Fibroblast of the aortic adventitia (primary cell): ENCODE measurements at places on chromosomes 4 and X. TPM values are rescaled to one million over a fixed set of nuclear protein-coding genes. Genes with fewer than 3 reads are reported as not detected.

EPHA5 gene
- total RNA-seq: 30.2 and 50.2 TPM in 2 replicates

- peak; percentile 39 for DNase-seq
These were observed 13.3 kb upstream of the AGA start for GRCh38 chr4:177455561-177455970.

DNA sequence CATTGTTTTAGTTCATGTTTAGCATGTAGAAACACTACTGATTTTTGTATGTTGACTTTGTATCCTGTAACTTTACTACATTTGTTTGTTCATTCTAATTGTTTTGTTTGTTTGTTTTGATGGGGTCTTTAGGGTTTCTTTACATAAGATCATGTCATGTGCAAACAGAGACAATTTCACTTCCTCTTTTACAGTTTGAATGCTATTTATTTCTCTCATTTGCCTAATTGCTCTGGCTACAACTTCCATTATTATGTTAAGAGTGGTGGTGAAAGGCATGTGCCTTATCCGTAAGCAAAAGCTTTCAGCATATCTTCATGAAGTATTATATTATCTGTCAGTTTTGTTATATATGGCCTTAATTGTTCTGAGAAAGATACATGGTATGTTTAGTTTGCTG, 571.1 kb downstream of the PCDH7 start:
- DNase-seq: no peak

GRCh38 chr4:142778430-142778829, 67.7 kb downstream of the INPP4B start:
- peak; percentile 47 for DNase-seq

CLCN4 gene
- 6.7 and 15.1 TPM in 2 replicates for total RNA-seq

DNA sequence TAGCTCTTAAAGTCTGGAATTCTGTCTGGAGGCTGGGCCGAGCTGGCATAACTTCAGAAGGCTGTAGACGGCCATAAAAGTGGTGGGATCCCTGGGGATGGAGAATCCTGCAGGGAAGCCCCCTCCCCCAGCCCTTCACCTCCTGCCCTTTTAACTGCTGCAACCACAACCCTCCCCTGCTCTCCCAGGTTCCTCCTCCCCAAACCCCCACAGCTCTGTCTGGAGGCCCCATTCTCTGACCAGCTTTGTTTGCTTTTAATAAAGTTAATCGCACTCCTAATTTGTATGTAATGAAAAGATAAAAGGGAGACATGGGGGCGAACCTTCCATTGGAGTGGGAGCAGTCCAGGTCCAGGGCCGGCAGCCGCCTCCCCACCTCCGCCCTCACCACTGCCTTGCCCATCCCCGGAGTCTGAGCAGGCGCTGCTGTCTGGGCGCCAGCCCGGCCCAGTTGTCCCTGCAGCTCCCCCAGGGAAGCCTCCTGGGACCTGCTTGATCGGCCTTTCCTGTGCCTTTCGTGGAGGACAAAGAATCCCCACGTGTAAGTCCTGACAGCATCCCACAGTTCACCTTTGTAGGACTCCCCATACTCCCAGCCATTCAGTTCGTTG, 84.3 kb downstream of the PJA1 start:
- DNase-seq: no peak

LPAR4 gene
- total RNA-seq: 1.3 and 1.7 TPM in 2 replicates

TEX13D gene
- total RNA-seq: 0.09 TPM in 1 of 2 replicates, not detected in the other

- DNase-seq: no peak
These were observed 55.8 kb downstream of the C4orf50 start for GRCh38 chr4:5962416-5962815.

GRCh38 chrX:123450222-123450621, 266.1 kb downstream of the GRIA3 start:
- DNase-seq: peak; percentile 8

PGAM4 gene
- total RNA-seq: not detected in 2 replicates

DNA sequence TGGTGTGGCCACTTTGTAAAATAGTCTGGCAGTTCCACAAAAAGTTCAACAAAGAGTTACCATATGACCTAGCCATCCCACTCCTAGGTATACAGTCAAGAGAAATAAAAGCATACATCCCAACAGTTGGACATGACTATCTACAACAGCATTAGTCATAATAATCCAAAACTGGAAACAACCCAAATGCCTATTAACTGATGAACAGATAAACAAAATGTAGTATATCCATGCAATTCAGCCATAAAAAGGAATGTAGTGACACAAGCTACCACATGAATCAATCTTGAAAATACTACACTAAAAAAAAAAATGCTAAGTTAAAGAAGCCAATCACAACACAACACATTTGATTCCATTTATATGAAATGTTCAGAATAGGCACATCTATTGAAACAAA, 16.1 kb downstream of the MED14 start:
- DNase-seq: peak; percentile 57

DNA sequence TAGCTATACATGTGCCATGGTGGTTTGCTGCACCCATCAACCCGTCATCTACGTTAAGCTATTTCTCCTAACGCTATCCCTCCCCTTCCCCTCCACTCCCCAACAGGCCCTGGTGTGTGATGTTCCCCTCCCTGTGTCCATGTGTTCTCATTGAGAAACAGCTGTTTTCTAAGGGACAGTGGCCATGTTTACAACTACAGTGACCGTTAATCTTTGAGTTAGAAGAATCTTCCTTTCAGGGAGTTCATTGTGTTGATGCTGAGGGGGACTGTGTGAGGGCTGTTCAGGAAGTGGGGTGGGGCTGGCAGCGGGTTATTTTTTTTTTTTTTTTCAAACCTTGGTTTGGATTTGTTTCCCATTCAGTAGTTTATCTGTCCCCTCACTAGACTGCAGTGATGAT, 179.9 kb downstream of the NHS start:
- no peak for DNase-seq

DNA sequence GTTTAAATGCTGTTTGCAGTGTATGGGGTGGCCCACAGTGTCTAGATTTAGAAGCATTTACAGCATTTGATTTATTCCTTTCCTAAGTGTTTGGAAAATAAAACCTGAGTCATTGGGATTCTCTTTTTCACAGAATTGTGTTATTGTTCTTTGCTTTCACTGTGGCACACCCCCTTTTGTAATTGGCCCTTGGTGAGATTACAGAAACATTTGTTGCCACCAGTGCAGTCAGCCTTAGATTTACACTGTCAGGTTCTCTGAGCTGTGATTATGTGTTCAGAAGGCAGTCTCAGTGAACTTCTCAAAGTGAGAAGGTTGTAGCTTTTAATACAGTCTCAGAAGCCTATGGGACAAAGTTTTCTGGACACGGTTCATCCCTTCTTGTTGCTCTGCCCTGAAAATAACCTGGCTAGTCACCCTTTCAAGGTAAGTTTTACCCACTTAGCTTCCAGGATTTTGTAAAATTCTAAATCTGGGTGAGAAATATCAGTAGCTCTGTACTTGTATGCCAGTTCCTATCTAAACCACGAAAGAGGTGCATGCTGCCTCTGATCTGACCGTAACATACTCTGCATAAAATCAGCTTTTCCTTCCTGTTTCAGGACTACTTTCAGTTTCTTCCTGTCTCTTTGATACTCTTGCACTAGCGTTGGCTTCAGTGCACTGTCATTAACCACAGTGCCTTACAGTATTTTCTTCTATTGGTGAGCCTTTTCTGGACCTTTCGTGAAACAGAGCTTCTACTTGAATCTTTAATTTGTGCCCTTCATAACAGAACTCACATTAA, 12.6 kb downstream of the RUFY3 start:
- DNase-seq: peak; percentile 63

GRCh38 chrX:148865277-148866210, 365.1 kb downstream of the AFF2 start:
- no peak for DNase-seq

GRCh38 chr4:89171176-89171805, 60.0 kb downstream of the TIGD2 start:
- no peak for DNase-seq

NAP1L3 gene
- total RNA-seq: 12.4 and 15.8 TPM in 2 replicates

MEPE gene
- not detected in 2 replicates for total RNA-seq

DNA sequence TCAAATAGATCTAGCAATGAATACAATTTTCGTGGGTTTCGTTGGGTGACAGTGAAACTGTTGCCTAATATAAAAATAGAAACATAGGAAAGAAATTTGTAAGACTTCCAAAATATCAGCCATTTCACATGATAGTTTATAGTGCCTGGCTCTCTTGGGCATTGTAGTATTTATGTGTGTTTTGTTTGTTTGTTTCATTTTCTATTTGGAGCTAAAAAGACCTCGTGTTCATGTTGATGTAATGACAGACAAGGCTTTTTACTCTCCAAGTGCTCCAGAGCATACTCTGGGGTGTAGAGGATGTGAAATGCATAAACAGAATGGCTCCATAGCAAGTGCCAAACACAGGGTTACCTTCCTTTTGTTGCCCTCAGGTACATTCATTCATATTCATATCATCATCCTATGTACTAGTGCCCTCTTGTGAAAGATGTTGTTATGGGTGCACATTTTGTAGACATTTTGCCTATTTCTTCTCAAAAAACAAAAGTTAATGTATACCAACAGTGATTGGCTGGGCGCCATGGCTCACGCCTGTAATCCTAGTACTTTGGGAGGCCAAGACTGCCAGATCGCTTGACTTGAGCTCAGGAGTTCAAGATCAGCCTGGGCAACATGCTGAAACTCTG, 100.7 kb upstream of the AMOT start:
- no peak for DNase-seq

LRIT3 gene
- total RNA-seq: under 0.01 TPM in 1 of 2 replicates, not detected in the other

DNA sequence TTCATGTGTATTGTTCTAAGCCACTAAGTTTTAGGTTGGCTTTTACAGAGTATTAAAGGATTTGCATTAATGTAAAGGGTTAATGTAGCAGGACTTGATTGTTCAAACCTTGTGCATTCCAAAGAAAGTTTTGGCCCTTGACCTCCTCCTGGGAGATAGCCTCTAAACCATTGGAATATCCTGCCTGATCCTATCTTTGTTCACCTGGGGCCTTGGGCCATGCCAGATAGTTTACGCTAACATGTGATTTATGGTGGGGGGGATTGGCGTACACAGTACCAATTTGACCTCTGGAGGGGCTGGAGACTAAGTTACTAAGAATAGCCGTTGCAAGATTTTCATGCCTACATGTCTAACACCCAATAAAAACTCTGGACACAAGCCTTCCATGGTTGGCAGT, 1002.7 kb upstream of the PABPC4L start:
- no peak for DNase-seq

HTRA3 gene
- total RNA-seq: 7.6 and 9.6 TPM in 2 replicates

GRCh38 chr4:137524725-137525369, 7.4 kb downstream of the PCDH18 start:
- DNase-seq: peak; percentile 81

SLIT2 gene
- 46.4 and 65.1 TPM in 2 replicates for total RNA-seq

P2RY8 gene
- not detected in 2 replicates for total RNA-seq

- DNase-seq: no peak
These were observed 5.5 kb downstream of the IBSP start for GRCh38 chr4:87804871-87805270.

RAB41 gene
- not detected in 2 replicates for total RNA-seq

MAPK10 gene
- total RNA-seq: 48.2 and 69.6 TPM in 2 replicates

SPANXN4 gene
- total RNA-seq: not detected in 2 replicates

DNA sequence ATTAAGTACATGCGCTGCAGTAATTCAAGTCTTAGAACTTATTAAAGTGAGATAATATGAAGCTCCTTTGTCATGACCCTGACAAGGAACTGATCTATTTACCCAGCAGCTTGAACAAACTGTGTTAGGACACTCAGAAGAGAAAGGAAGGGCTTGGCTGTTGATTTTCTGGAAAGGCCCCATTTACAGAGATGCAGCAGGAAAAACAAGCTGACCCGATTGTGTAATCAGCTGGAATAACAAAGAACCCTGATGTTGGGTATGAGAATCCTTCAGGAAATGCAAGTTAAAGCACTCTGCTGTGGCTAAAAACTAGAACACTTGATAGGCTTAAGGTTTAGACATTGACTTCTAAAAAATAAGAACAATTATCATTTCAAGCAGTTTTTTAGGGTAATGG, 64.8 kb downstream of the TBC1D9 start:
- peak; percentile 75 for DNase-seq

IL13RA1 gene
- total RNA-seq: 52.7 and 66.8 TPM in 2 replicates

DNA sequence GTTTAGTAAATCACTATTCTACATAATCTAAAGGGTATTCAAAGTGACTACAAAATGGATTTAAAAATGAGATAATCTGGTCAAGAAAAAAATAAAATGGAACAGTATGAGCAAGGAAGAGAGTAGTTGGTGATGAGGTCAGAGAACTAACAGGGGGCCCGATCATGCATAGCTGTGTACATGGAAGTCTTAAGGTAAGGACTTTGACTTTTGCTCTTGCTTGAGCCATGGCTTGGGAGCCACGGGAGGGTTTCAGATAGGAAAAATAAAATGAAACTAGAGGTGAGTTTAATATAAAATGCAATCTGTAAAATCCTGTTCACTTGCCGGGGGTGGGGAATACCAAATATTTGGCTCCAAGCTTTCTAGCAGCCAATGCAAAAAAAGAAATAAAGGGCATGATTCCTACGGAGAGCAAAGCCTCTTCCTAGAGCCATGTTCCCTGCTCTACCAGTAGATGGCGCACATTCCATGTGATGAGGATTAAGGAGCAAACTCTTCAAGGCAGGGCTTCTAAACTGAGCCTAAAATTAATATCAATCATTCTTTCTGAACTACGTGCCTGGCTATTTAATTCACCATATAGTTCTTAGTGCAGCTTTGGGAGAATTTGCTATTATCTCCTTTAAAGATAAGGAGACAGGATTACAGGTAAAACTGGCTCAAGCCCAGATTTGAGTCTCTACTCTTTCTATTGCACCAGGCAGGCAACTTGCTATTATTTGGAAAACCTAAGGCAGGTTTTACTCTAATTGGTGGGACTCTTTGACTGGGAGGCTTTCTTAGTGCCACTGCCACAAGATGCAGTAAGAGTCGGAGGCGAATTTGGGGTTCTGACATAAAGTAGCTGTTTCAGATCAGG, 6.8 kb upstream of the CLCN5 start:
- peak; percentile 75 for DNase-seq

FGFBP1 gene
- not detected in 2 replicates for total RNA-seq

RASL11B gene
- 0.63 TPM in 1 of 2 replicates, not detected in the other for total RNA-seq

GRCh38 chrX:19030805-19031204, 46.9 kb upstream of the PHKA2 start:
- no peak for DNase-seq

KLHL15 gene
- 7.0 and 13.2 TPM in 2 replicates for total RNA-seq

GRCh38 chr4:148447681-148448080, 5.5 kb upstream of the NR3C2 start:
- no peak for DNase-seq

GRCh38 chr4:52755426-52755825, 4.2 kb upstream of the ERVMER34-1 start:
- DNase-seq: no peak

CXCL6 gene
- total RNA-seq: 1.4 and 19.0 TPM in 2 replicates

GRCh38 chrX:131441033-131441432, 102.8 kb upstream of the OR13H1 start:
- no peak for DNase-seq
